Right renal cortex interstitium (tissue), 3 donors: ENCODE measurements at places on chromosomes 12 and 14.
A peak's percentile ranks its signal among the peaks of the same experiment; 100 is the strongest.

- no peak for DNase-seq
Measured at GRCh38 chr12:112179341-112179740, 54.0 kb downstream of the TRAFD1 start.

DNA sequence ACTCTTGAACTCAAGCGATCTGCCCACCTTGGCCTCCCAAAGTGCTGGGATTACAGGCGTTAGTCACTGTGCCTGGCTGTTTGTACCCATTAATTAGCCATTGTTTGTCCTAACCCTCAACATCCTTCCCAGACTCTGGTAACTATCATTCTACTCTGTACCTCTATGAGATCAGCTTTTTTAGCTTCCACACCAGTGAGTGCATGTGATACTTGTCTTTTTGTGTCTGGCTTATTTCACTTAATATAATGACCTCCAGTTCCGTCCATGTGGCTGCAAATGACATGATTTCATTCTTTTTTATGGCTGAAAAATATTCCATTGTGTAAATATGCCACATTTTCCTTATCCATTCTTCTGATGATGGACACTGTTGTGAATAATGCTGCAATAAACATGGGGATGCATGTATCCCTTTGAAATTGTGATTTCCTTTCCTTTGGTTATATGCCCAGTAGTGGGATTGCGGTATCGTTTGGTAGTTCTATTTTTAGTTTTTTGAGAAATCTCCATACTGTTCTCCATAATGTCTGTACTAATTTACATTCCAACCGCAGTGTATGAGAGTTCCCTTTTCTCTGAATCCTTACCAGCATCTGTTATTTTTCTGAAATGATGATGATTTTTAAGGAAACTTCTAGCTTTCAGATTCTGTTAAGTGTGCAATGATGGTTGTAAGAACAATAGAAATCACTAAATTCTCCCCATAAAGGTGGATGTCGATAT lies 6.7 kb upstream of the PPP4R3A start:
- no peak for DNase-seq

GRCh38 chr12:127272864-127273263 lies 994.1 kb upstream of the TMEM132C start:
- DNase-seq: no peak

DNA sequence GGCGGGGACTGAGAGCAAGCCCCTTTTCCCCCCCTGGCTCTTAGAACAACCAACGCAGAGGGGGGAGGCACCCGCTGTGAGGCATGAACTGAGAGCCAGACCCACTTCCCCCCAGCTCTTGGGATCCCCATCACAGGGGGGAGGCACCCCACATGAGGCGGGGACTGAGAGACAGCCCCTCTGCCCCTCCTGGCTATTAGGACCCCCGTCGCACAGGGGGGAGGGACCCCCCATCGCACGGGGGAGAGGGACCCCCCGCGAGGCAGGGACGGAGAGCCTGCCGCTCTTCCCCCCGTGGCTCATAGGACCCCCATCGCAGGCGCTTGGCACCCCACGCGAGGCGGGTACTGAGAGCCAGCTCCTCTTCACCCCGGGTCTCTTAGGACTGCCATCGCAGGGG lies 195.8 kb upstream of the PZP start:
- no peak for DNase-seq

GRCh38 chr14:101125719-101126651 lies 222.5 kb upstream of the RTL1 start:
- DNase-seq: no peak

DNA sequence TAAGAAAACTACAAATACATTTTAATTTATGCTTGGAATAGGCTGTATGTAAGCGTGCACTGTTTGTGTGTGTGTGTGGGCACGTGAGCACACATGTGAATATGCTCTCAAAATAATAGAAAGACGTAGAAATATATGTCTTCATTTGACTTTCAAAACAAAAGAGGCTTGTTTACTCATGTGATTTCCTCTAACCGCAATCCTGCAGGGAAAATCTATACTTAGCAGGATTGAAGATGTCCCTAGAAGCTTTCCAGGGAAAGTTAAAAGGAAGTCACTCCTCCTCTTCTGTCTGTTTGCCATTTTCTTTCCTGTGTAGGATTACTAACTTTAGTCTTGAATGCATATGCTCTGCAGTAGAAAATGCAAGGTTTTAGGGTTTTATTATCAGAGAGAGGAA lies 404.7 kb downstream of the MDGA2 start:
- DNase-seq: no peak

- no peak for DNase-seq
Measured at GRCh38 chr14:84535976-84536375, 994.0 kb upstream of the FLRT2 start.

DNA sequence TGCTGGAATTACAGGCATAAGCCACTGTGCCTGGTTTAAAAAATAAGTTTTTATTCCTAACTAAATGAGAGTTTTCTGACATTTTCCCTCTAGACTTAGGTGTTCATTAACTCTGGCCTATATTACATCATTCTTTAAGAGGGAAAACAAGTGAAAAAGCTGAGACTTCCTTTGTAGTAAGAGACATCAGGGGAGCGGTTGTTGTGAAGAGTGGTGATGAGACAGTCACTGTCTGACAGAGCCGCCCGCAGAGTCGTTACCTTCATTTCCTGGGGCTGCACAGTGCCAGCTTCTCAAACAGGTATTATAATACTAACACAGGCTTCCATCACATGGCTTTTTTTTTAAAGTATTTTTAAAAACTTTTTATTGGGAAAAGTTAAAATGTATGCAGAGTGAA lies 19.7 kb upstream of the TDRD9 start:
- no peak for DNase-seq

- DNase-seq: no peak
Measured at GRCh38 chr12:14169281-14169680, 187.9 kb upstream of the GRIN2B start.

DNA sequence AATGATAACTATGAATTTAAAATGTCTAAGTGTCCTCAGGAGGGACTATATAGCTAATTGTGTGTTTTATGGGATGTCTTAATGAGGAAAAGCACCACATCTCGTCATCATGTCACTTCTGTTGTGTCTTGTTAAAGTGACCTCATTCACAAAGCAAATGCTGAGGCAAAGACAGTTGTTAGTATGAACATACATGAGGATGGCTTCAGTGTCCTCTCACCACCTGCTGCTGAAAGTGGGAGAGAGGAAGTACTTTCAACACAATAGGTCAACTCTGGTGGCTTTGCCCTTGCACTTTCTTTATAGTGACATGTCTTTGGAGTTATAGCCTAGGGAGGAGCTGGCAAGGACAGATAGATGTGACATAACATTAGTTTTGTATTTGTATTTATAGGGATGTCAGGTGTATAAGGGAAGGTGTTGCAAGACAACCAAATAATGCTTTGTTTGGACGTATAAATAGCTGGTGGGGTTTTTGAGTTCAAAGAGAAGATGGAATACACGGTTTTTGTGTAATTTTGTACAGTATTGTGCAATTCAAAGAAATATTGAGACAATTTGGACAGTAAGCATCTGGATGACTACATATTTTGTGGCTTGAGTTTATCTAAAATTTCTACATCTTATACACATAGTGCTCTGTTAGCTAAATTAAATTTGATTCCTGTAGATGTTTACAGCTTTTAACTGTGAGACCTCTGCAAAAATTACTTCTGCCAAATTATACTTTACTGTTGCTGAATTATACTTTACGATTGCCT lies 131.7 kb upstream of the ATP2B1 start:
- no peak for DNase-seq

- no peak for DNase-seq
Measured at GRCh38 chr14:61811882-61812346, 49.7 kb downstream of the SNAPC1 start.

GRCh38 chr14:64848239-64848638 lies 31.5 kb downstream of the SPTB start:
- DNase-seq: no peak

GRCh38 chr12:52587563-52587962 lies 13.7 kb downstream of the KRT72 start:
- DNase-seq: no peak

GRCh38 chr12:130625201-130625600 lies 90.9 kb downstream of the RIMBP2 start:
- DNase-seq: no peak

DNA sequence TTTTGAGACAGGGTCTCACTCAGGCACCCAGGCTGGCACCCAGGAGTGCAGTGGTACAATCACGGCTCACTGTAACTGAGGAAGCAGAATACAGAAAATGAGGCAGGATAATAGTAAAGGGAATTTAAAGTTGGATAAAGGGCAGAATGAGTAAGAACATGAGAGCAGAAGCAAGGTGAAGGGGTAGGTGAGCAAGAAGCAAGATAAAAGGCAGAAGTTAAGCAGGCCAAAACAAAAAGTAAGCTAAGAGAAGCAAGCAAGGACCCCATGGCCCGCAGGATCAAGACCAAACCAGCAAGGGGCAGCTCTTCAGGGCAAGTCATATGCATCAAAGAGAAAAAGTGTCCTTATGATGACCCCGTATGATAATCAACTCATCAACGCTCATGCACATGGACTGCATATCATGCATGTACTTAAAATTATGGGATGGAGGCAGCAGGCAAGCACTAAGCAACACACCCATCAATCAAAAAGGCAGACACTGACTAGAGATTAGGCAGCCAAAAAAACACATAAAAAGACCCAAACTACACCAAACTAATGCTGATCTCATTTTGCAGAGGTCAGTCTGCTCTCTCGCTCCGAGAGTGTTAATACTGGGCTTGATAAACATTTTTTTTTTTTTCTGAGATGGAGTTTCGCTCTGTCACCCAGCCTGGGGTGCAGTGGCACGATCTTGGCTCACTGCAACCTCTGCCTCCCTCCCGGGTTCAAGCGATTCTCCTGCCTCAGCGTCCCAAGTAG lies 11.6 kb downstream of the TIMELESS start:
- no peak for DNase-seq

- DNase-seq: no peak
Measured at GRCh38 chr14:101879529-101880336, 84.6 kb upstream of the DYNC1H1 start.

DNA sequence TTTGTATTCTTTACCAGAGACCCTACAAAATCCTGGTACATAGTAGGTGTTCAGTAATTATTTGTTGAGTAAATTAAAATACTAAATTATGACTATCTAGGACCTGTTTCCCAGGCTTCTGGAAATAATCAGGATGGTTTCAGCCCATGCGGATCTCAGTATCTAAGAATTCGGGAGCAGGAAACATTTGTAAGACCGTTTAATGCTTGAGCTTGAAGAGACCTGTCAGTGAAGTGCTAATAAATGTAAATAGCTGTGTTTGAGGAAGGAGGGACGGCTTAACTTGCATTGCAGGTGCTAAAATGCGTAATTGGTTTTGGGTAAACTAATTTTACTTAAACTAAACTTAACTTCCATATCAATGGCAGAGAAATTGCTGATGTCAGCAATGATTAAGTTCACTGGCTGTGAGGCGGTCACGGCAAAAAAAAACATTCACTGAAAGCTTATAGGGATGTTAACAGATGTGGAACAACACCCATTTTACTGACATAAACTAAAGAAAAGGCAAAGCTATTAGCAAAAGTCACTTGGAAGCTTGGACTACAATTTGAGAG lies 28.6 kb upstream of the AEBP2 start:
- no peak for DNase-seq

- no peak for DNase-seq
Measured at GRCh38 chr12:62028536-62028935, 231.7 kb upstream of the USP15 start.

GRCh38 chr14:69501423-69501838 lies 16.9 kb downstream of the PLEKHD1 start:
- DNase-seq: no peak

- no peak for DNase-seq
Measured at GRCh38 chr12:9756706-9757105, 4.0 kb downstream of the CD69 start.

DNA sequence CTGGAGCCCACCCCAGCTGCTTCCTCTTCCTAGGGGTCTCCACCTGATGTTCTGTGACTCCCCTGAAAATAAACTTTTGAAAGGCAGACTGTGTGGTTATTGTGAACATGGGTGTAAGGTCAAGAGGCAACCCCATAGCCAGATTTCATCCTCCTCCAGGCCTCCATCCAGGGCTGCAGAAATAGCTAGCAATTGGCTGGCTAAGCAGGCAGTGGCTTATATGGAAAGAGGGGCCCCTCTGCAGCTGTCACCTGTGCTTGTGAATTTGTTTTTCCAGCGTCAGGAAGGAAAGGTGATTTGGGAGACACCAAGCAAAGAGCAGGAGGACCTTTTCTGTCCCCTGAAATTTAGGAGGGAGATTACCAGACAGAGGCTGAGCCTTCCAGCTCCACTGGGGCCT lies 55.8 kb downstream of the ZFP36L1 start:
- no peak for DNase-seq

DNA sequence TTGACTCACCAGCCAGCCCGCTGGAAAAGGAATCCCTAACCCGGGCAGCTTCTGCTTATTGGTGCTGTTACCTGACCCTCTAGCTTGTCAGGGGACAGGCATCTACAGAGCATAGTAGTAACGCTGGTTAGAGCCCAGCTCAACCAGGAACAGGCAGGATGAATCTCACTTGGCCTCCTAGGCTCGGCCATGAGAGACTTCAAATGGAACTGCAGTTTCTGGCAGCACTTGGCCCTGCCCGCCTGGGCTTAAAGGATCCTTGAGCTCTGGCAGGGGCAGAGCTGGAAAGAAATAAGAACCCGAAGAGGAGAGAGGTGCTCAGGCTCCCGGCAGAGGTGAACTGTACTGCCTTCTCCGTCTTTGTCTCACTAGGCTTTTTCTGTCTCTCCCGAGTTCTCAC lies 2.3 kb upstream of the LHX5 start:
- DNase-seq: no peak

GRCh38 chr12:44876544-44877410 lies 662 bp upstream of the NELL2 start:
- DNase-seq: peak; percentile 38

GRCh38 chr12:105262461-105263184 lies 26.6 kb upstream of the APPL2 start:
- no peak for DNase-seq

GRCh38 chr12:2902272-2902880 lies 11.7 kb downstream of the TULP3 start:
- no peak for DNase-seq

GRCh38 chr12:114399664-114400211 lies 6.2 kb downstream of the TBX5 start:
- no peak for DNase-seq

DNA sequence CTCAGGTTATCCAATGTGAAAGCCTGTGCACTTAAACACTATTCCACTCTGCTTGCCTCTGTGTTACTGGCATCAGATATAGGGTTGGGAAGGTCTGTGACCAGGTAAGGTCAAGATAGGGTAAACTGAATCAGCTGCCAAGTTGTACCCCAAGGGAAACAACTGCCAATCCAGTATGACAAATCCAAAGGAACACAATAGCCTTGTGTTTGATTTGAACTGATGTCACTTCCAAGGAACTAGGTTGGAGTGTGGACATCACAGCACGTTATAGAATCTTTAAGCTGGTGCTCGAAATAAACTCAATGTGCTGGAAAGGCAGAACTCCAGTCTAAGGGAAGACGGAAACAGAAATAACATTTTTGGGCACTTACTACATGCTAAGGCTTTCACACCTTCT lies 223.4 kb upstream of the BTG1 start:
- no peak for DNase-seq

GRCh38 chr12:31517994-31518393 lies 72.9 kb downstream of the DENND5B start:
- DNase-seq: no peak
